ENCODE measurements at places on chromosomes 16 and 17.

DNA sequence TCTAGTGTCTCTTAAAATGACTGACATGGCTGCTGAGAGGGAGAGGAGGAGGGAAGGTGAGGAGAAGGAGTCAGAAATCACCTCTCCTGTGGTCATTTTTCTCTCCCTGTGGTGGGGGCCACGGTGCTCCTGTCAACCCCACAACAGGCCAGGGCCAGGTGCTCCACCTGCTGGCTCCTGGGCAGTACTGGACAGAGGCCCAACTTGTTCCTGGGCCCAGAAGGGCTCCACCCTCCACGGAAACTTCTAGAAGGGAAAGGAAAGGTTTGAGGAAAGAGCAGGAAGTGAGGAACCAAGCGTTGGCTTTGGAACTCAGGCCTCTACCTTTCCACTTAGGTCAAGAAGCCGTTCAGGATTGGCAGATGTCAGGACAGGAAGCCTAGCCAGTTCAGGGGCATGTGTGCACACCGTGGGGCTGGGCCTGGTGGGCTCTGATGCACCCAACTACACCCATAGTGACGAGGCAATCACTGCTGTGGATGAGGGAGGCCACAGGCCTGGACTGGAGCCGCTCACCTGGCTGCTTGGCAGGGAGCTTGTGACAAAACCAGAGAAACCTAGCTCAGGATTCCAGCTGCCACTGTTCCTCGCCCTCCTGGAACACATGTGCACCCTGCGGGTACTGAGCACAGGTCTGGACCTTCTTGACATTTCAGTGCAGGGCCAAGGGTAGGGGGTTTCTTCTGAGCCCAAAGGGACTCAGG is 36.1 kb downstream of the WNT3 start:
- peak; percentile 34 for DNase-seq

GRCh38 chr17:64378890-64379354 is 11.7 kb downstream of the PECAM1 start:
- DNase-seq: peak; percentile 97

DNA sequence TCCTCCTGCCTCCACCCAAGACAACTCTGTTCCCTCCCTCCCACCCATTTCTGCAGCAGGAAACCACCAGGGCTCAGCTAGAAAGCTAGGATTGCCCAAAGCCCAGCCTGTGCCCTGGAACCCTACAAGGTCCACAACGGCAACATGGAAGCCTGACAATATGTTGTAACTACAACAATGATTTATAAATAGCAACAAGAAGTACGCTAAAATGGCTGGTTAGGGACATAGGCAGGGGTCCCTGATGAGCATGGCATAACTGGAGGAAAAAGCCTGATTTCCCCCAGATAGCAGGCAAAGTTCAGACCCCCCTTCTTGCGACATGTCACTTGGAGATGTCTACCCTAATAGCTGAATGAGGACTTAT is 6.6 kb downstream of the ST3GAL2 start:
- DNase-seq: no peak

DNA sequence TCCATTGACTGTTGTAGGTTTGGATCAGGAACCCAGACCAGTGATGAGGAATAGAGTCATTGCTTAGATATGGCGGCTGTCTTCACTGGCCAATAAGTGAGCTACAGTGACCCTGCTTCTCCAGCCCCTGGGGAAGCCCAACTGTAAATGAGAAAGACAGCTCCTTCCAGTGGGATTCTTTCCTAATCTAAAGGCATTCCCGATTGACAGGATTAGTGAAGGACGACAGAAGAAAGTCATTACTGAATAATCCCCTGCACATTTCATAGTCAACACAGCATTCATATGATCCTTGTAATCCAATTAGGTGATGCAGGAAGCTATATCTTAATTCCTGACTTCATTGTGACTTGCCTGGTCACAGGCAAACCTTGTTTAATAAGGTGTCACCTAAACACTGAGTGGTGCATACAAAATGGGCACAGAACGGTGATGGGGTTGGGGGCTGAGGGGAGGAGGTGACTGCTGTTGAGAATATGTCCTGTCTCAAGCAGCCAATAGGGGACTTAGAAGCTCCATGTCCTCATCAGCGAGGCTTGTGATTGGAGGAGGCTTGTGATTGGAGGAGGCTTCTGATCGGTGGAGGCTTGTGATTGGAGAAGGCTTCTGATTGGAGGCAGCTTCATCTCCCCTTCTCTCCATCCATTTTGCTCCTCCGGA is 242.6 kb downstream of the XYLT1 start:
- peak; percentile 91 for DNase-seq

- peak; percentile 65 for DNase-seq
Measured at GRCh38 chr17:2336852-2337543, at the start of gene SGSM2. TSS of gene SGSM2 (plus strand) at chr17:2337501. CDS start at chr17:2337689, 188 bp downstream.

- DNase-seq: no peak
Measured at GRCh38 chr16:50575743-50576142, 27.5 kb downstream of the NKD1 start.

DNA sequence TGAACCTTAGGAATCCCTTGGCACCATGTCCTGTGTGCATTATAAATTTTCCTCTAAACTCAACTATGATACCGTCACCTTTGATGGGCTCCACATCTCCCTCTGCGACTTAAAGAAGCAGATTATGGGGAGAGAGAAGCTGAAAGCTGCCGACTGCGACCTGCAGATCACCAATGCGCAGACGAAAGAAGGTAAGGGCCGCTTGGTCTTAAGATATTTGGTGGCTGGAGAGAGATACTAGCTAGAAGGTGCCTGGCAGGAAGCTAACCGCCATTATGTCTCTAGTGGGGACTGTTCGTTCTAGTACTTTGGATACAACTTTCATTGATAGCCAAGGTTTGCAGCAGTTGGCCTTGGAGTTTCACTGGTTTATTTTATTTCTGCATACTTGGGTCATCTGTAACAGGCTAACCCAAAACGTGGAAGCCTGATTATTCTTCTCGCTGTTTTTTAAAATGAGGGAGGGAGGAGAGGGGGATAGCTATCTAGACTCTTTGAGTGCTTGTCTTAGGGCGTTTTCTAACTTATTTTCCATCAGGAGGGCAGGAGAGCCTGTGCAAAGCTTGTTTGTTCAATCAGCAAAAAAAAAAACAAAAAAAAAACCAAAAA is 1.3 kb downstream of the RBBP6 start:
- DNase-seq: peak; percentile 45

- DNase-seq: no peak
Measured at GRCh38 chr17:8360751-8361150, 15.8 kb downstream of the KRABD2 start.

DNA sequence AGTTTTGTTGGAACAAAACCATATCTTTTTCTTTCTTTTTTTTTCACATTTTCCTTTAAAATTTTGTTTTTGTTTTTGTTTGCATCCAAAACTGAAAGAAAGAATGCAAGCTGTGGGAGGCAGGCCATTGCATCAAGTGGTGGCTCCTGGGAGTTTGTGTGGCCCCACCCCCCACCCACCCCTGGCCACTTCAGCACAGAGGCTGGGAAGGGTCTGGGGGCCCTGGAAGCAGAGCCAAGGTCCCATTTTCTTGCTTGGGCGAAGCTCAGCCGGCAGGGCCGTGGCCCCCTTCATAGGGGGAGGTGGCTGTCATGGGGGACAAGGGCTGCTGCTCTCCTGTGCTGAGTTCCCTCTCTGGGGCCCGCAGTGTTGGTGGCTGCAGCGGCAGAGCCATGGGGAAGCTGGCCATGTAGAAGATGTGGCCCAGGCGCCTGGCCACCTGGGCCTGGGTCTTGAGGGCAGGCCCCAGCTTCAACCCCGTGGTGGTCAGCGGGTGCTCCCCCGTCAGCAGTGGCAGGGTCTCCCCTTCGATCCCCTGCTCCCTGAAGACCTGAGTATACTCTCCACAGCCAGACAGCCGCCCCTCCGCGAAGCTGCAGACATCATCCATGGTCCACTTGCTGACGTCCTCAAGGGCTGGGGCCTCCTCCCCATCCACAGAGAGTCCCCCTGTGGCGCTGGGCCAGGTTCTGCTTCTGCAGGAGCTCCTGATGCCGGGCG is 19.8 kb downstream of the PAFAH1B1 start:
- no peak for DNase-seq

DNA sequence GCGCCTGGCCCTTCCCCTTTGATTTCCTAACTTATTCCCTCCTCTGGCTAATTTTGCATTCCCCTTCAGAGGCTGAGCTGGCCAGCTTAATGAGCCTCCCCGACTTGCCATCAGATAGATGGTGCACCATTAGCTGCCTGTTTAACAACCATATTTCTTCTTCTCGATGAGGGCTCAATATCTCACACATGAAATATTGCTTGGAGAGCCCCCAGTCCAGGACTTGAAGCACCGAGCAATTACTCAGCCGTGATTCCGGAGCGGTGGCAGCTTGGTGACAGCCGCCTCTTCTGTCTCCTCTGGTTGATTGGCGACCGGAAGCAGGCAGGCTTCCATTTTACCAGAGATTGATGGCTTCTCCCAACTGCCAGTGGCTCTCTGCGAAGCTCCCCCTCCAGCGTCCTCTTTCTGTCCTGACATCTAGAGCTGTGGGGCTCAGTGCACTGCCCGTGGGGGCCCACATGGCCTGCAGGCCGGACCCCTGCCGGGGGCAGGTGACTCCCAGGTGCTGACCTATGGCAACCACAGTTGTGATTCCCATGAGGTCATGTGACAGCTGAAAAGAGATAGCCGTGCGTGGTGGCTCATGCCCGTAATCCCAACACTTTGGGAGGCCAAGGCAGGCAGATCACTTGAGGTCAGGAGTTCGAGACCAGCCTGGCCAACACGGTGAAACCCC is 133.7 kb upstream of the SEC14L1 start:
- no peak for DNase-seq

Measured in NCI-H524 (cell line).